GM10248 (cell line): ENCODE measurements at places on chromosomes 6 and 20.

DNA sequence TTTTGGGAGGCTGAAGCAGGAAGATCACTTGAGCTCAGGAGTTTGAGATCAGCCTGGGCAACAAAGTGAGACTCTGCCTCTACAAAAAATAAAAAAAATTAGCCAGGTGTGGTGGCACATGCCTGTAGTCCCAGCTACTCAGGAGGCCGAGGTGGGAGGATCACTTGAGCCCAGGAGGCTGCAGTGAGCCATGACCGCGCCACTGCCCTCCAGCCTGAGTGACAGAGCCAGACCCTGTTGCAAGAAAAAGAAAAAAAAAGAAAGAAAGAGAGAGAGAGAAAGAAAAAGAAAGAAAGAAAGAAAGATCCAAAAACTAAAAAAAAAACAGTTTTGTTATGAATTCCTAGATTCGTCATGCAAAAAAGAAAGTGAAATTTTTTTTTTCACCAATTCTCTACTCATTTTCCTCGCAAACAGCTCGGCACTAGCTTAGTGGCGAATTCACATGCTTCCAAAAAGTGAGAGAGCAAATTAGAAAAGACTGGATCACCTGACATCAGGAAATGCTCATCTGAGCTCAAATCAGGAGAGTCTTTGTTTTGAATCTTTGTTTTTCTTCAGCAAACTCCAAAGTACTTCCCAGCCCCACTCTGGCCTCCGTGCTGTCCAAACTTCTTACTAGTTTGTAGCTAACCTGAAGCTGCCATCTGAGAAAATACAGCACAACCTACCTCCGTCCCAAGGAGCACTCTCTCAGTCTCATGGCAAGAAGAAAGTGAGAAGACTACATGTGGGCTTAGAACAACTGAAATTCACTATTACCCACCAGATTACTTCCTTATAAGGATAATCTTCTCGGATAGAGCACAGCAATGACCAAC lies 27.0 kb downstream of the IPCEF1 start:
- no peak for DNase-seq

DNA sequence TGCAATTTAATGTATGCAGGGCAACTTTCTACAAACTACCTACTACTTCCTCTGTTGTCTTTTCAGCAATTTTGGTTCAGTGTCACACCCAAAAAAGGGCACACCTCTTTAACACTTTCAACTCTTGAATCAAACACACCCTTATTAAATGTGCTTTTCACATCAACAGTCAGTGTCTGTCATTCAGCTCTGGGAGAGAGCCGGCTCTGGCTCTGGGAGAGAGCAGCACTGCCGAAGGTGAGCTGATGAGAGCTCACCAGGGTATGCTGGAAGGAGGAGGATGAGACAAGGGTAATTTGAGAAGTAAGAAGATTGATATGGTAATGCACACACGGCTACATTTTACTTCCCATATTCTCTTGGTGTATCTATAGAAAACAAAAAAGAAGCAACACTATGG lies 134.3 kb downstream of the RTN4IP1 start:
- DNase-seq, result no peak

DNA sequence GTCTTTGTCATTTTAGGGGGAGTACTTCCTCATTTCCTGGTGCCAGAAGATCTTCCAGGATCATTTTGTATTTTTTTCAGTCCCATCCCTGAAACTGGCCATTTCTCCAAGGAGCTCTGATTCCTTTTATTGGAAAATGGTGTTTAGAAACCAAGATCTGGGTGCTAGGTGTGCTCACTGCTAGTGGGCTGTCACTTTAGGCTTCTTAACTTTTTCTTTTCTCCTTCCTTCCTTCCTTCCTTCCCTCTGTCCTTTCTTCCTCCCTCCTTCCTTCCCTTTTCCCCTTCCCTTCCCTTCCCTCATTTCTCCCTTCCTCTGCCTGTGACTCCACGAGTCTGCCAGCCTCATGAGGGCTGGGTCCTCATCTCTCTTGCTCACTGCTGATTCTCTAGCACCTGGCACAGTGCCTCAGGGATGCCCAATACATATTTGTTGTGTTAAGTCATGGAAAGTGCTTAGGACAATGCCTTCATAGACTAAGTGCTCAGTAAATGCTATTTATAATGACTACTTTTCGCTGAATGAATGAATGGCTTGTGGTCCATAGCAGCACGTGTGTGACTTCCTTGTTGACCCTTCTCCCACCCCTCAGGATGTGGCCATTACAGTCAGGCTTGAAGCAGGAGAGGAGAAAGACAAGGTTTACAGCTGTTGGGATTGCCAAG lies 36.9 kb downstream of the APCDD1L start:
- DNase-seq, result no peak

DNA sequence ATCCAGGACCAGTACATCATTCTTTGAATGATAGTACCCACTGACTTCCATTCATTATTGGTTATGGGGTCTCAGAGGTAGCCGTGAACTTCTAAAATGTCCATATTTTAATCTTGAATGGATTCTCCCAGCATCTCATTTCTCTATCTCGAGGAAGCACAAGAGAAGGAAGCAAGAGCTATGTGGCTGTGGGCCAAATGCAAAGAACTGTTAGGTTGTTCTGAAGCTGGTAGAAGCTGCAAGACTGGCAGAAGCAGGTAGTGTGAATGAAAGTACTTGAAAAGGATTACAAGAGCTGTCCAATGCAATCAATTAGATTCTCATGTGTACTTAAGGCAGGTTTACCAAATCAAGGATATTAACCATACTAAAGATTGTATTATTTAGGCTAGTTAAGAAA lies 1131.8 kb downstream of the GRIK2 start:
- no peak for DNase-seq

DNA sequence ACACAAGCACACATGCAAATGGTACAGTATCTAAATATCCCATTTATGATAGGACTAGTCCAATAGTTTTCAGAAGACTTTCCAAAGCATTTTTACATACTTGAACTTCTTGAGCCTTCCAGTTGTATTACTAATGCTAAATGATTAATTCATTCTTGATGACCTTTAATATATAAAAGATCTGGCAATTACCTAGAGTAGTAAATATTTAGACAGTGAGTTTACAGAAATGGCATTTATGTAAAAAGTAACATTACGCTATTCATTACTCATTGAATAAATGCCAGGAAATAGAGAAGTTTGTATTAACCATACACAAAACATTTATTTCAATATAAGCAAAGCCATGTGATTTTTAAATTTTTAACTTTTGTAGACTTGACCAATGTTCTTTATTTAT lies 158.8 kb downstream of the DST start:
- DNase-seq, result no peak

- DNase-seq, result no peak
Measured at GRCh38 chr6:16737925-16738324, 23.3 kb downstream of the ATXN1 start.

DNA sequence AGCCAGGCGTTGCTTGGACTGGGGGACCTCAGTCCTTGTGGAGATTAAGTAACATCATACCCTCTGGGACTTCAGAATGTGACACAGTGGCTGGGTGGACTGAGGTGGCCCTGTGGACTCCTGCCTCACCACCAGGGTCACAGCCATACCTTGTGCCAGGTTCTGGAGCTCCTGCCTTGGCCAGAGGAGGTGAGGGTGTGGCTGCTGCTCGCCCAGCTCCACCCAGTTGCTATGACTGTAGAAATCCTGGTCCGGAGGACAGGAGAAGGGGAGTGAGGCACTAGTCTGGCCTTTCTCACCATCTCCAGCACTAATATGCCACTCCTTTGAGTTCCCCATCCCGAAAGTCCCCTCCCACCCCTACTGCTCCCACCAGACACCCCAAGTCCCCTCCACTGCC lies 1.9 kb downstream of the VWA7 start:
- no peak for DNase-seq

DNA sequence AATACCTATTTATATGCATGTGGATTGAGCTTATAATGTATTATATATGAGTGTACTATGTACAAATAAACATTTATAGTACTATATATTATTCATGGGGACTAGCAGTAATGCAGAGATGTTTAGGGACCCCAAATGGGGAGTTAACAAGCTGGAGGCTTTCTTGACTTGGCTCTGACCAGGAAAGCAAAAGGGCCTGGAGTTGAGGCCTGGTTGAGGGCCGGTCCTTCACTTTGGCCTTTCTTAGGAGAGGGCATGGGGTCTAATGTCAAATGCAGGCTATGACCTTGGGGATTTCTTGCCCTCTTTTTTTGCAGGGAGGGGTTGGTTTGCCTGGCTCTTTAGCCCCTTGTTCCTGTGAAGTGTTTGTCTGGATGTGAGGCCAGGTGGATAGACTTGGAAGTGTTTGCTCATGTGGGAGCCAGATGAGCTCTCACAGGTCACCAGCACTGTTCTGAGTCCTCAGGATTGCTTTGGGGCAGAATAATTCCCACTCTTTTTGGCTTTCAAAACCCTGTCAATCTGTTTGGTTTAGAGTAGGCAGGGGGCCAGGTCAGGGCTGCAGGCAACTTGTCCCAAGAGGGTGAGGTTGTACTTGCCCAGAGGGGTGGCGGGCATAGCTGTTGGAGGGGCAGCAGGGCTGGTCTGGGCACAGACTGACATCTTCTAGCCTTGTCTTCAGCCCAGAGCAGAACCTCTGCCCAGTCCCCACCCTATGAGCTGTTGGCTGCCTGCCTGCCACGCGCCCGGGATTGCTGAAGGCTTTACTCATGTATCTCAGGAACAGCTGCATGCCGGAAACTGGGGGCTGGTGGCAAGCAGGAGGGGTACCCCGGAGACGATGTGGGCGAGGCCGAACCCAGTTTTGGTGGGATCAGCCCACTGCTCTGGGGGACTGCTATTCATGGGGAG lies 14.6 kb downstream of the TJAP1 start:
- DNase-seq, result no peak
